ENCODE measurements at places on chromosomes 1 and 21.

DNA sequence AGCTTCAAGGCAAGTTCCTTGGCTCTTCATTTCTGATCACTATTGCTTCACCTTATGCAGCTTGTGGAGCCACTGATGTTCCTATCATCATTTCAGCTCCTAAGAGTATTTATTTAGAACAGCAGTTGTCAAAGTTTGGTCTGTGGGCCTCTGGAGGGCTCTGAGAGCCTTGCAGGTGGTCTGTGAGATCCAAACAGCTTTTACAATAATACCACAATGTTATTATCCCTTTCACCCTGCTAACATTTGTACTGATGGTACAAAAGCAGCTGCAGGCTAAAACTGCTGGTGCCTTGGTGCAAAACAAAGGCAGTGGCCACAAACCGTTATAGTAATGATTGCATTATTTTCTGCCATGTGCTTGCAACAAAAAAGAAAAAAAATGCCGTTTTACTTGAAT is 33.8 kb downstream of the PATJ start:
- DNase-seq = no peak

- DNase-seq = no peak
These were observed 4.4 kb downstream of the HPCA start for GRCh38 chr1:32890516-32891240.

DNA sequence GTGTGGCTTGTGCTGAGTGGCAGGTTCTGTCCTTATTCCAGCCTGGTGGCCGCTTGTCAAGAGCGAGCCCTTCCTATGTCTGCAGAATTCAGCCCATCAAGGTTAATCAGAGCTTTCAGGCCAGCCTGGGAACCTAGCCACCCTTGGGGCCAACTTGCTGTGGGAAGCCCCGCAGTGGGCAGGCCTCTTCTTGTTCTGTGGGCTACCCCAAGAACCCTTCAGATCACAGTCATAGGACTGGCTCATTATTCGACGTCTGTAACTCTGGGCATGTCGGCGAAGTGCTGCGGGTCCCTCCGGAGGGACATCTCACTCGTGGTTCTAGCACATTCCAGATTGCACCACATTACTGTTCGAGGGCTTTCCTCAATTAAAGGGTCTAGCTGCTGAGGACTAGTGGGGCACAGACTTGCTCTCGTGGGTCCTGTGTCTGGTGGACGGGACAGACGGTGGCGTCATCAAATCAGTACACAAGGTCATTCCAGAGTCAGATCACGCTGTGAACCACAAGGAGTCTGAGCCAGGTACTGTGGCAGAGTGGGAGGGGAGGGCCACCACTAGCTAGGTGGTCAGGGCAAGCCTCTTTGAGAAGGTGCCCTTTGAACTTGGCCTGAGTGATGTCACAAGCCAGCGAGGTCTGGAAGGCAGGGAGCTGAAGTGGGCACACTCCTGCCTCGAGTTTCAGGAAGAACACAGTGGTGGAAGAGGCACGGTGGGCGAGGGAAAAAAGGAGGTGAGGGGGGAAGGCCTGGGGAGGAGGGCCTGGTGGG is 20.3 kb upstream of the TNFRSF1B start:
- no peak for DNase-seq

DNA sequence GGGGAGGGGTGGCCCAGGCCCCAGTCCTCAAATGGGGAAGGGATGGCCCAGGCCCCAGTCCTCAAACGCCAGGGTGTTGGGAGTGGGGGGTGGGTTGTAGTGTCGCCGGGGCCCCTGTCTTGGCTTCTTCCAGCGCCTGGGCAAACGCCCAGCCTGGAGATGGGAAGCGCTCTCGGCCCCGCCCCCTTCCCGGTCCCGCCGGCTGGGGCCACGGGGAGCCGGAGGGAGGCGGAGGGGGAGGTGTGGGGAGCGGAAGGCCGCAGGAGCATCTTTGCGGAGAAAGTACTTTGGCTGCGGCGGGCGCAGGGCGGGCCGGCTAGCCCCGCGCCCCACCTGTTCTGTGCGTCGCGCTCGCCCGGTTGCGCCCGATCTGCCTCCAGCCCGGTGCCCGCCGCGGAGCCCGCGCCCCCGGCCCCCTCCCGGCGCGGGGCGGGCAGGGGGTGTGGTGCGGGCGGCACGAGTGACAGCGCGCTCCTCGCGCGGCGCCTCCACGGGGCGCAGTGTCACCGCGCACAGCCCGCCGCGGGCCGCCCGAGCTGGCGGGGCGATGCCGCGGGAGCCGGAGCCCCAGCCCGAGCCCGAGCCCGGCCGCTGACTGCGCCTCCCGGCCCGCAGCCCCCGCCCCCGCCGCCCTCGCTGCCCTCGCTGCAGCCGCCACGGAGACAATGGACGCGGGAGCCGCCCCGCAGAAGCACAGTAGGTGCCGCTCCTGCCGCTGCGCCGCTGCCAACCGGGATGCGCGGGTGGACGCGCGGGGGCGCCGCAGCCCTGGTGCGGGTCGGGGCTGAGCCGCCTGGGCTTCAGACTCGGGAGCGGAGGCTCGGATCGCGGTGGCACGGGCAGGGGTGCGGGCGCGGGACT is 31.1 kb upstream of the PEX10 start:
- no peak for DNase-seq
